Common myeloid progenitor, CD34-positive (primary cell): ENCODE measurements at places on chromosomes 6 and 20.

GRCh38 chr20:40754339-40754943 lies 65.4 kb upstream of the MAFB start:
- DNase-seq = no peak

- DNase-seq = no peak
Observed at GRCh38 chr20:39643292-39643691, 681.1 kb downstream of the DHX35 start.

- DNase-seq = peak; percentile 99
Observed at GRCh38 chr6:20403070-20403765, 1.5 kb downstream of the E2F3 start.

DNA sequence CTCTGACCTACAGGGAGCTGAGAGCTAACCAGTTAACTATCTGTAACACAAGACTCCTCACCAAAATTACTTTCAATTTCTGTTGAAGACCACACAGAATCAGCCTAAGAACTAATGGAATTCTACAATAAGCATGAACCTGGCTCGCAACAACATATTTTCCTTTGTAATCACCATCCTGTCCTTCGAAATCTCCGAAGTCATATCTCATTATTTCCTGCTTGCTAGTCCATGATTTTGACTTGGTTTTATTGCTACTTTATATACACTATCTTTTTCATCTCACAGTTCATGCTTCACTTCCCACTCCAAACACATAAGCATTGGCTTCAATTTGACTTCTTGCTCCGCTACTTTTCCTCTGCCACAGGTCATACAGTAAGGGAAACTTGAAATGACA lies 405.8 kb upstream of the FKBP1C start:
- DNase-seq = no peak

DNA sequence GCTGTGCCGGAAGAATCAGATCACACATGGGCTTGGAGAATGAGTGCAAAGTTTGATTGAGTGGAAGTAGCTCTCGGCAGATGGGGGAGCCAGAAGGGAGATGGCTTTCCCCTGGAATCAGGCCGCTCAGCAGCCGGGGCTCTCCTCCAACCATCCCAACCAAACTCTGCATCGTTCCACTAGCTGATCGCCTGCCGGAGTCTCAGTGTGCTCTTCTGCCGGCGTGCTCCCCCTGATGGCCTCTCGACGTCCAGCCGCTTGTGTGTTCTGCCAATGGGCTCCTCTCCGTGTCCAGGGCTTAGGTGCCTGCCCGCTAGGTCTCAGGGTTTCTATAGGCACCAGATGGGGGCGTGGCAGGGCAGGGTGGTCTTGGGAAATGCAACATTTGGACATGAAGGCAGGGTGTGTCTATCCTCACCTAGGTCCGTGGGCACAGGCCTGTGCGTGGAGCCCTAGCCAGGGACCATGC lies 4.9 kb upstream of the BIRC7 start:
- DNase-seq = peak; percentile 48

- no peak for DNase-seq
Observed at GRCh38 chr6:166608774-166609173, 18.3 kb downstream of the RPS6KA2 start.

- DNase-seq = no peak
Observed at GRCh38 chr6:43741829-43742228, 28.2 kb upstream of the VEGFA start.

GRCh38 chr6:20084411-20084810 lies 127.9 kb downstream of the MBOAT1 start:
- no peak for DNase-seq

- DNase-seq = no peak
Observed at GRCh38 chr20:59051666-59052185, 9.1 kb upstream of the PRELID3B start.
